Endodermal cell (in vitro differentiated cells): ENCODE measurements at places on chromosomes 2 and 18. TPM values are rescaled to one million over a fixed set of nuclear protein-coding genes. Genes with fewer than 3 reads are reported as not detected.

DNA sequence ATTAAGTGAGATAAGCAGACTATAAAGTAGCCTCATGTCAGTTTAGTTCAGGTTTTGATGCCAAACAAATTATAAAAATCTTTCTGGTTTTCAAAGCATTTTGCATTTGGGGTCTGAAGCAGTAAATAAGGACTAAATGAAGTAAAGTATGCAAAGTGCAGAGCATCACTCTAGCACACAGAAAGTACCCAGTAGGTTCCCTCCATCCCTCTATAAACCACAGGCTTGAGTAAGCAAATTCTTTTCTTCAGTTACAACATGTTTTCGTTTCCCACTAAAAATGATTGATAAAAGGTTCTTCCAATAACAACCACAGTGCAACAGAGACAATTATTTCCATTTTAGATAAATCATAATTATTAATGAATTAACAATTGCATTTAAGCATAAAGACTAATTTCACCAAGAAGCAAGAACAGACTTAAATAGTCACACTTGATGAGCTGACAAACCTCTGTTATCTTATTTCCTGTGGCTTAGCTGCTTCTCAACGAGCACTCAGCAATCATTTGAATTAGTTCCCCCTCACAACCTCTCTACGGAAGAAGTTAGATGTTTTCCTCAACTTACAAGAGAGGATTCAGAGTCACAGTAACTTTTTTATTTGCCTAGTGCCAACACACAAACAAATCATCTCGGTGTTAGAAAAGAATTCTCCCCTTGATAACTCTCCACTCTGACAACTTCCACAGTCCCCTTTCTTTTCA lies 249.8 kb downstream of the NBAS start:
- DNase-seq = no peak

DNA sequence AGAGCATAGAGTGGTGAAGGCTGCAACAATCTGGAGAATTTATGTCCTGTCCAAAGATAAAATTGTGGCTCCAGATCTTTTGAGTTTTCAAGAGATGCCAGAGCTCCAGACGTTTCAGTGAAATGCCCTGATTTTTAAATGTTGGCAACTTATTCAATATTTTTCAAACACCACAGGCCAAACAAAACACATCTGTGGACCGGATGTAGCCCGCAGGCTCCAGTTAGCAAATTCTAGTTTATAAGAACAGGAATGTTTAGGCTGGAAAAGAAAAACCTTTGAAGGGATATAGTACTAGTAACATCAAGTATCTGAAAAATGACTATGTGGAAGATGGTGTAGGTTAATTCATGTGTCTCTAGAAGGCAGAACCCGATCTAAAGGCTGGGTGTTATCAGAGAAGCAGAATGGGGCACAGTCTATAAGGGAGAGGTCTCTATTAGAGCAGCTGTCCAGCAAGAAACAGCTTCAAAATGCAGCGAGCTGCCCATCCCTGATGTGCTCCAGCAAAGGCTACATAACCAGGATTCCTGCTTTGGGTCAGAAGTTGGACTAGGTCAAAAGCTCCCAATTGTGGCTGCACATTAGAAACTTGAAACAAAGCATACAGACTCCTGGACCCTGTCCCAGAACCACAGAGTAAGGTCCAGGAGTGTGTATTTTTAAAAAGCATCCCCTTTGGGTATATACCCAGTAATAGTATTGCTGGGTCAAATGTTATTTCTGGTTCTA lies 105.9 kb downstream of the ANKRD44 start:
- DNase-seq = no peak

The CXCR2 gene
- total RNA-seq = not detected in 2 replicates

DNA sequence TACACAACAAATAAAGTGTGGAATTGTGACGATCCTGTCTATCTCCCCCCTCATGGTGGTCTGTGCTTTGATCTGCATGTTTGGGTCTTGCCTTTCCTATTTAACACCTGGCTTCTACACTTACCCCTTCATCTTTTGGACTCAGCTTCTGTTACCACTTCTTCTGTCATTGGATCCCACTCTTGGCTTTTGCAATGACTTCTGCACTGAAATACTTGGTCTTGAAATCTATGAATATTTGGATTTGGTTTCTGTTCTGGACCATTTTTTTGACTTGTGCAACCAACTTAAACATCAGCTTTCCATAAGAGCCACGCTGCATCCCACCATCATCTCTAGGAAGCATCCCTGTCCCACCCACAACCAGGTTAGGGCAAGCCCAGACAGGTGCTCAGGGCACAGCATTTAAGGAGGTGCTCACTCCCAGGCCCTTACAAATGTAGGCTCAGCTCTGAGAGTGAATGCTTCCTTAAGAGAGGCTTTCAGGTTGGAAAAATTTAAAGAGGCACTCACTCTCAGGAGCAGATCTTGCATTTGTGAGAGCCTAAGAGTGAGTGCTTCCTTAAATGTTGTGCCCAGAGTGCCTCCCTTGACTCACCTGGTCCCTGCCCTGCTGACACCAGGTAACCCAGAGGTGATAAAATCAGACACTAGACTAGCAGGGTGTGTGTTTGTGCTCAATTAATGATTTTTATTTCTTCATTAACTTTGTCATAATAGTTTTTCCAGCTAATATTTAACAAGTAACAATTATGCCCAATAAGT lies 124.5 kb upstream of the SH3BP4 start:
- DNase-seq = no peak

The HSBP1L1 gene
- total RNA-seq = 2.6 to 3.4 TPM (median 2.6 TPM) in 3 replicates

GRCh38 chr2:2735041-2735440 lies 404.0 kb upstream of the MYT1L start:
- DNase-seq = no peak

GRCh38 chr2:195600778-195601177 lies 56.2 kb upstream of the SLC39A10 start:
- no peak for DNase-seq

- no peak for DNase-seq
Observed at GRCh38 chr2:127771756-127772155, 39.2 kb downstream of the WDR33 start.
